IMR-90 (cell line): ENCODE measurements at places on chromosomes 11 and 22.

DNA sequence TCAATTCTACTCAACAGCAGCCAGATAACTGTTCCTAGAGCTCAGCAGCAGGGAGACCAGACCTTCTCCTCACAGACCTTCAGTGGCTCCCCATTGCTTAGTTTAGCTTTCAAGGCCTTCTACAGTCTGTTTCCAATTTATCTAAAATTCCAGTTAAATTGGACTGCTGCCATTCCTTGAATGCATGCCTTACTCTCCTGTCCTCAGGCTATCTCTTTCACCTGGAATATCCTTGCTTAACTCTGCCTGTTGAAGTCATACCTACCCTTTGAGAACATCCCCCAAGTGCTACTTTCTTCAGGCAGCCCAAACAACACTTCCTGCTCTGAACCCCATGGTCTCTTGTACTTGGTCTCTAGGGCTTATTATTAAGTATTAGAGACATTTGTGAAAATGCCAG is 120.7 kb upstream of the TENM4 start:
- no peaks in the 10 kb centered on the region for H3K36me3 ChIP-seq
- H3K27me3 ChIP-seq, result no peaks in the 10 kb centered on the region
- DNase-seq, result no peak
- no peaks in the 10 kb centered on the region for H3K4me1 ChIP-seq
- H3K4me3 ChIP-seq, result no peak overlapping the region
- H3K27ac ChIP-seq, result no peak overlapping the region

- no peak for DNase-seq
- H3K36me3 ChIP-seq, result no peaks in the 10 kb centered on the region
- no peak overlapping the region for H3K4me3 ChIP-seq
- H3K27ac ChIP-seq, result no peak overlapping the region
- no peaks in the 10 kb centered on the region for H3K4me1 ChIP-seq
- peaks cover 60% of the 10 kb centered on the region for H3K27me3 ChIP-seq
Measured at GRCh38 chr11:120102050-120102863, 35.7 kb downstream of the TRIM29 start.

DNA sequence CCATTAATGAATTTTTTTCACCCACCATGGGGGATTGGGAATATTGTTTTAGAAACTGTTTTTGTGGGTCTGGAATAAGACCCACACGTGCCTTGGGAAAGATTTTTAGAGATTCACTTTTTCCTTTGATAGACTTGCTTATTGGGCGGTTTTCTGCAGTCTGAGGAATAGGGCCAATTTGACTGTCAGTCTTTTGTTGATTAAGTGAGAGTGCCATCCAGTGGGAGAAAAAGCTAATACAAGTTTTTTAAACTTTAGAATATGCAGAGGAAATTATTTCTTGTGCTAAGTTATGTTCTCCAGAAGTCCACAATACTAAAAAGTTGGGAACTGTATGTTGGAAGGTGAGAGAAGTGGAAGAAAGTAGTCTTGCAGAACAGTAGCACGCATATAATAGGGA is 56.1 kb downstream of the PRMT3 start:
- H3K27me3 ChIP-seq, result no peaks in the 10 kb centered on the region
- H3K36me3 ChIP-seq, result no peaks in the 10 kb centered on the region
- H3K4me1 ChIP-seq, result no peaks in the 10 kb centered on the region
- H3K27ac ChIP-seq, result no peak overlapping the region

- peaks cover 10% of the 10 kb centered on the region for H3K27me3 ChIP-seq
- H3K36me3 ChIP-seq, result no peaks in the 10 kb centered on the region
- peaks cover 2% of the 10 kb centered on the region; the same call in 1 of the 2 replicates for H3K4me1 ChIP-seq
- DNase-seq, result no peak
- no peak overlapping the region for H3K4me3 ChIP-seq
Measured at GRCh38 chr22:21025266-21025665, 7.1 kb downstream of the SLC7A4 start.

DNA sequence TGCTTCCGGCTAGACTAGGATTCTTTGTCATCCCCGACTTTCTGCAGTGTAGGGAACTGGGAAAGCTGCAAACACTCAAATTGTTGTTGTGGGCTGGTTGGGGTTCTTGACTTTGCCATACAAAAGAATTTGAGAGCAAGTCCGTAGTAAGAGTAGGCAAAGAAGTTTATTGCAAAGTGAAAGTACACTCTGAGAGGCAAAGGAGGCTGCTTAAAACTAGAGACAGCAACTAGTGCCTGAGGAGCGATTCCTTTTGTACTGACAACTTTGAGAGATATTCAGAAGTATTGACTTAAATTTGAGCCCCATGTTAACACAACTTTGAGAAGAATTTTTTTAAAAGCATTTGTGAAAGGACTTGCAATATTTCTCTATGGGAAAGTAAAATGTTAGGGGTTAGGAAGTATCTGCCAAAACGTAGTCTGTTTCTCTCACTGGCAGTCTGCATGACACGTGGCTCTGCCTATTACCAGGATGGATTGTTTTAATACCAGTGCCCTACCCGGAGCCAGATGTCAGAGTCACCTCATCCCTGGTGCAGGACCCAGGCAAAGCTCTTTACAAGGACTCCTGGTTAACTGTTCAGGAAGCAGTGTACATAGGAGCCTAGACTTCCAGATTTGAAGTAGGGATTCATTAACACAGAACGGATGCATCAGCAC is 85.0 kb upstream of the CLPB start:
- H3K4me3 ChIP-seq, result peak overlapping the region; percentile 57; the same call in 1 of the 2 replicates
- no peaks in the 10 kb centered on the region for H3K36me3 ChIP-seq
- DNase-seq, result peak; percentile 12
- H3K27ac ChIP-seq, result no peak overlapping the region
- no peaks in the 10 kb centered on the region for H3K4me1 ChIP-seq

- peak; percentile 27 for DNase-seq
- H3K36me3 ChIP-seq, result no peaks in the 10 kb centered on the region
- no peak within 1 kb of the TSS; the same call in 1 of the 2 replicates for H3K27ac ChIP-seq
- H3K4me1 ChIP-seq, result no peaks in the 10 kb centered on the region
Measured at GRCh38 chr22:25564320-25564978, at the start of gene GRK3. GRK3 (plus strand) TSS chr22:25564675; CDS start chr22:25565041, 366 bp downstream.

- H3K27ac ChIP-seq, result no peak overlapping the region
- DNase-seq, result no peak
- peaks cover 5% of the 10 kb centered on the region; the same call in 1 of the 2 replicates for H3K4me1 ChIP-seq
- H3K4me3 ChIP-seq, result no peak overlapping the region
- no peaks in the 10 kb centered on the region for H3K27me3 ChIP-seq
Measured at GRCh38 chr11:108732395-108732794, 67.5 kb downstream of the DDX10 start.

DNA sequence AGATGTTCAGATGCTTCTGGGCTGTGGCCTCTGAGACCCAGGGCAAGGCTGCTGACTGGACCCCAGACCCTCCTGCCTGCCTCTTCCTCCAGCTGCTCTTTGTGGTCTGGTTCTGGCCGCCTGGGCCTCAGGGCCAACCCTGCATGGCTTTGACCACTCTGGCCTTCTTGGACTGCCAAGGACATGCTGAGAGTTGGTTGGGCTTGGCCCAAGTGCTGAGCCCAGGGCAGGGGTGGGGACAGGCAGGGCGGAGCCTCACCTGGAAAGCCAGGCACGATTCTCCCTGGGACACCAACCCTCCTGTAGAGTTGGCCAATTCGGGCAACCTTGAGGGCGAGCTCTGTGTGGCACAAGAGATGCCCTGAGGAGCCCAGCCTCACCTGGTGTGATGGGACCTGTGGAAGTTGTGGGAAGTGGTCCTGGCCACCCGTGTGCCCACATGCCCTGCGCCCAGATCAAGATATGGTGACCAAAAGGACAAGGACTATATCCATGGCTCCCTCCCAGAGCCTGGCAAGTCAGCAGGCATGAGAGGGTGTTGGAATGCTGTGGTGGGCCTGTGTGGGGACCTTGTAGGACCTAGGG is 11.6 kb downstream of the TANGO2 start:
- no peak overlapping the region for H3K4me3 ChIP-seq
- no peak for DNase-seq
- peaks cover 21% of the 10 kb centered on the region for H3K36me3 ChIP-seq
- H3K27ac ChIP-seq, result no peak overlapping the region

DNA sequence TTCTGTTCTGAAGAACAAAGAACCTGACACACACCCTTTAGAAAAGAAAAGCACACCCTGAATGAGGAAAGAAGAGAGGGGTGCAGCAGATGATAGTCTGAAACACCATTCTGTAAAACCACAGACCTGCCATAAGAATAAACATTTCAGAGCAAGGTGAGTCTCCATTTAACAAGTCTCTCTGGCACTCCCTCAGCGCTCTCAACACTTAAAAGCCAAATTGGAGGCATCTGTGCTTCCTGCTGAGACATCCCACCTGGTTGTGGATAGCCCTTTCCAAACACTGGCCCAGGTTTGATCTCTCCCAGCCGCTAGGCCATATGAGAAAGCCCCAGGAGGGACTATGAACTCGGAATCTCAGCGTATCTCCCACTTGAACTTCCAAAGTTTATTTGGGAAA is 36.3 kb downstream of the ETS1 start:
- no peak overlapping the region for H3K4me3 ChIP-seq
- H3K4me1 ChIP-seq, result peaks cover 8% of the 10 kb centered on the region; the same call in 1 of the 2 replicates
- DNase-seq, result no peak
- no peaks in the 10 kb centered on the region for H3K36me3 ChIP-seq
- no peak overlapping the region for H3K27ac ChIP-seq

GRCh38 chr11:26801601-26802000 is 79.7 kb upstream of the SLC5A12 start:
- no peak for DNase-seq
- no peaks in the 10 kb centered on the region; the same call in 1 of the 2 replicates for H3K4me1 ChIP-seq
- no peak overlapping the region for H3K4me3 ChIP-seq
- H3K27me3 ChIP-seq, result no peaks in the 10 kb centered on the region
- no peak overlapping the region for H3K27ac ChIP-seq

GRCh38 chr11:65489706-65490320 is 9.0 kb upstream of the MALAT1 start:
- H3K27ac ChIP-seq, result peak overlapping the region; percentile 85
- H3K4me1 ChIP-seq, result peaks cover 57% of the 10 kb centered on the region
- DNase-seq, result no peak
- H3K4me3 ChIP-seq, result no peak overlapping the region
- no peaks in the 10 kb centered on the region for H3K36me3 ChIP-seq

- H3K36me3 ChIP-seq, result peaks cover 14% of the 10 kb centered on the region
- peak; percentile 66 for DNase-seq
- H3K27me3 ChIP-seq, result no peaks in the 10 kb centered on the region
- H3K4me3 ChIP-seq, result no peak overlapping the region
Measured at GRCh38 chr22:17742527-17742902, 31.8 kb downstream of the BID start.

GRCh38 chr11:4025248-4025966 is 69.2 kb upstream of the RRM1 start:
- no peaks in the 10 kb centered on the region for H3K27me3 ChIP-seq
- no peak overlapping the region for H3K27ac ChIP-seq
- DNase-seq, result peak; percentile 25
- H3K4me1 ChIP-seq, result peaks cover 5% of the 10 kb centered on the region; the same call in 1 of the 2 replicates
- H3K36me3 ChIP-seq, result no peaks in the 10 kb centered on the region
- H3K4me3 ChIP-seq, result no peak overlapping the region

GRCh38 chr11:132137981-132138313 is 767.5 kb downstream of the NTM start:
- H3K4me1 ChIP-seq, result no peaks in the 10 kb centered on the region
- no peak overlapping the region for H3K27ac ChIP-seq
- DNase-seq, result peak; percentile 26
- H3K36me3 ChIP-seq, result no peaks in the 10 kb centered on the region
- no peaks in the 10 kb centered on the region for H3K27me3 ChIP-seq
- no peak overlapping the region for H3K4me3 ChIP-seq

DNA sequence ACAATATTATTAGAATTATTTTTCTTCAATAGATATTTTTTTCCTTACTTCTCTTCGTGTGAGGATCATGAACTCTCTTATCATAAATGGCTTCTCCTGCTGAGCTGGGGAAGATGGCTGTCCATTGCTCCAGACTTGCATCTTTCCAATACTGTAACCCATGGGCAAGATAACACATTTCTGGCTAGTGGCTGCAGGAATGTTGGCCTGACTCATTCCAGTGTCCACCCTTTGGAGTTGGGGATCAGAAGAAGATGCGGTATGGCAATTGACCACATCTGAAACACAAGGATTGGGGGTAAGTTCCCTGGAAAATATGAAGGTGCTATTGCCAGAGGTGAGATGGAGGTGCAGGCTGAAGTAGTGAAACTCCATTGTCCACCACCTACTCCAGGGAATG is 92.8 kb downstream of the FAR1 start:
- H3K27me3 ChIP-seq, result no peaks in the 10 kb centered on the region
- peaks cover 2% of the 10 kb centered on the region for H3K4me1 ChIP-seq
- no peak overlapping the region for H3K4me3 ChIP-seq
- H3K27ac ChIP-seq, result no peak overlapping the region
- peak; percentile 22 for DNase-seq

- peak; percentile 53 for DNase-seq
- no peaks in the 10 kb centered on the region for H3K27me3 ChIP-seq
- no peaks in the 10 kb centered on the region for H3K36me3 ChIP-seq
- H3K27ac ChIP-seq, result no peak overlapping the region
- no peaks in the 10 kb centered on the region for H3K4me1 ChIP-seq
Measured at GRCh38 chr11:28874706-28875105, 766.5 kb downstream of the METTL15 start.

DNA sequence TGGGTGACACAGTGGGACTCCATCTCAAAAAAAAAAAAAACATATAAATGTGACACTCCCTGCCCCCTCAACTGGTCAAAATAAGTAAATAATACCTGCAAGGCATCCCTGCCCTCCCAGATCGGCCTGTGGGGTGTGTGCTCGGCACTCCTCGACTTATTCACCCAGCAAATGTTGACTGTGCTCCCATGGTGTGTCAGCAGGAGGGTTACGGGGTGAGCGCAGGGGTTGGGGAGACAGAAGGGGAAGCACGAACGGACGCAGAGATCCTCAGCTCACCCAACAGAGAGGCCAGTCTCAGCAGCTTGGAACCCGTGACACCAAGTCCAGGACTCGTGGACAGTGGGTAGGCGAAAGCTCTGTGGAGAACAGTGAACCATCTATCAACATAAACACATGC is 1.6 kb upstream of the ADM2 start:
- peaks cover 4% of the 10 kb centered on the region; the same call in 1 of the 2 replicates for H3K36me3 ChIP-seq
- no peak overlapping the region for H3K27ac ChIP-seq
- no peak overlapping the region for H3K4me3 ChIP-seq
- DNase-seq, result no peak

- no peak overlapping the region for H3K4me3 ChIP-seq
- no peaks in the 10 kb centered on the region for H3K36me3 ChIP-seq
- no peaks in the 10 kb centered on the region for H3K27me3 ChIP-seq
- DNase-seq, result no peak
- H3K27ac ChIP-seq, result no peak overlapping the region
- H3K4me1 ChIP-seq, result 0 out of 2 replicates have a peak, but pooled peaks cover 2% of the 10 kb centered on the region
Measured at GRCh38 chr11:40323241-40323640, 1136.2 kb downstream of the LRRC4C start.

- no peaks in the 10 kb centered on the region for H3K27me3 ChIP-seq
- H3K4me3 ChIP-seq, result no peak overlapping the region
- H3K36me3 ChIP-seq, result no peaks in the 10 kb centered on the region
- H3K27ac ChIP-seq, result no peak overlapping the region
- H3K4me1 ChIP-seq, result no peaks in the 10 kb centered on the region
Measured at GRCh38 chr11:107259811-107260221, 197.8 kb downstream of the CWF19L2 start.

DNA sequence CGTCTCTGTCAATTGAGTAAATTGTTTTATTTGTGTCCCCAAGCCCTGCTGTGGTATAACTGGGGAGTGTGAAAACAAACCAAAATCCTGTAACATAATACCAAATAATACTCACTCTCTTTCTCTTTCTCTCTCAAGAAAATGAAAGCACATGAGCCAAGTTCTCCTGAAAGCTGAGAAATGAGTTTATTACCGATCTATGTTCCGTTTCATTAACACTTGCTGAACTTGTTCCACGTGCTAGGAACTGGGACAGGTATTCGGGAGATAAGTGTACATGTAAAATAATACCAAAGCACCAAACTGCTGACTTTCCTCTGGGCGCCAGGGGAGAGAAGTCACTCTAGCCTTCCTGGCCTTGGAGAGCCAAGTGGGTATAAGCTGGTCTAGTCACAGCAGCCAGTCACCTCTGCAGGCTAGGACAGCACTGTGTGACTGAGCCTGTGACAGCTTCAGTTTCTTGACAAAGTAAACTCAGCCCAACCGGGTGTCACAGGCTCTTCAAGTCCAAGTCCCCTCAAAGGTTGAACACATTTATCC is 23.1 kb downstream of the CD6 start:
- no peaks in the 10 kb centered on the region for H3K4me1 ChIP-seq
- DNase-seq, result no peak
- H3K27me3 ChIP-seq, result peaks cover 41% of the 10 kb centered on the region
- no peak overlapping the region for H3K27ac ChIP-seq
